ENCODE measurements at places on chromosomes 6 and 20. TPM values are rescaled to one million over a fixed set of nuclear protein-coding genes. Genes with fewer than 3 reads are reported as not detected.

Gene CRIP3
- 0.55 TPM for total RNA-seq

Gene MYT1
- 0.74 TPM for total RNA-seq

DNA sequence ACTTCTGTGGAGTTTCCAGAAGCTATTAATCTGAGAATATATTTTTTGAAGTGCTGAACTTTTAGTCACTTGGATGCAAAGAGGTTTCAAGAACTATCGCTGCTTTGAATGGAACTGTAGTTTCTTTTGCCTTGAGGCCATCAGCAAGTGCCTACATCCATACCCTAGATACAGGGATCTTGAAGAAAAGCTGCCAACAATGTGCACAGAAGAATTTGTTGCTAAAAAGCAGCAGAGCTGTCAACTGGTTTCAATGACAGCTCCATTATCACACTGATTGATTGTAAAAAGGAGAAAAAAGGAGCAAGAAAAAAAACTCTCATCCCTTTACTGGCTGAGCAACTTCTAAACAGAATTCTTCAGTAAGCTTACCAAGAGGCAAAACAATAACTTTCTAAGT, 251.0 kb upstream of the NRSN1 start:
- no peak overlapping the region for H3K4me3 ChIP-seq
- DNase-seq, result no peak
- H3K4me1 ChIP-seq, result no peaks in the 10 kb centered on the region
- no peaks in the 10 kb centered on the region for H3K27me3 ChIP-seq
- H3K27ac ChIP-seq, result no peak overlapping the region

GRCh38 chr6:96725296-96725695, 112.0 kb downstream of the GPR63 start:
- no peaks in the 10 kb centered on the region for H3K36me3 ChIP-seq
- H3K27me3 ChIP-seq, result no peaks in the 10 kb centered on the region
- no peak for DNase-seq
- no peaks in the 10 kb centered on the region for H3K4me1 ChIP-seq
- H3K27ac ChIP-seq, result no peak overlapping the region

GRCh38 chr6:44255105-44255808, 2.1 kb downstream of the SLC35B2 start:
- peaks cover 26% of the 10 kb centered on the region for H3K36me3 ChIP-seq
- DNase-seq, result no peak
- no peaks in the 10 kb centered on the region for H3K27me3 ChIP-seq

All from prostate gland (tissue), 2 donors.